LoVo (cell line): ENCODE measurements at places on chromosomes 7 and 10.
A peak's percentile ranks its signal among the peaks of the same experiment; 100 is the strongest.

GRCh38 chr10:128843972-128844371 lies 623.1 kb upstream of the MGMT start:
- no peak for DNase-seq

DNA sequence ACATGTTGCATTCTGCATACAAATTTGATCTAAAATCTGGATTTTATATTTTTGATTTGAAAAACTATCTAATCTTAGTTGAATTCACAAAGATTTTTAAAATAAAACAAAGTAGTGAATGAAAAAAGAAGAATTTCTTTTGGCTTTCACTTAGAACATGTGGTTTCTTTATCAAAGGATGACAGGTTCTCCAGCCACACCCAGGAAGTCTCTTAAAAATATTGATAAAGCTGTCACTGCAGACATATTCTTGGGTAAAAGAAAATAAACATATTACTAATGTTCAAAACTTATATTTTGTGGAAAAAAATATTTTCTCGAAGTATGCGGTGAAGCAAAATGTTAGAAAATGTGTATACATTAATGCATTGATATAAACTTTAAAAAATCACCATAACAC lies 44.3 kb downstream of the ARL4A start:
- DNase-seq, result no peak

- no peak for DNase-seq
These were observed 42.5 kb upstream of the ZNF438 start for GRCh38 chr10:31073996-31074721.

DNA sequence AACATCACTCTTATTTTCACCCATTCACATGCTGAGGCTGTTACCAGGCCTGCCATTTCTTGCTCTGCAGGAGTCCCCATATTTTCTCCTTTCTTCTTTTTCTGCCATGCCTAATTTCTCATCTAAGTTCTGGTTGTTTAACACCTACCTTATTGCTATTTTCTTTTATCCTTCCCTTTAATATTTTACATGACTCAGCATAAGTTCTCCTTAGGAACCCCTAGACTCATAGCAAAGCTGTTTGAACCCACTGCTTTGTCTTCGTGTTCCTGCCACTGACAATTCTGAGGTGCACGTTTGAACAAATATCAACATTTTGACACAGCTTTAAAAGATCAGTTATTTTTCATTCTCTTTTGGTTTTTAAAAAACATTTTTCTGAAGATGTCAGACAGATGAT lies 98.2 kb downstream of the KIF20B start:
- DNase-seq, result no peak

DNA sequence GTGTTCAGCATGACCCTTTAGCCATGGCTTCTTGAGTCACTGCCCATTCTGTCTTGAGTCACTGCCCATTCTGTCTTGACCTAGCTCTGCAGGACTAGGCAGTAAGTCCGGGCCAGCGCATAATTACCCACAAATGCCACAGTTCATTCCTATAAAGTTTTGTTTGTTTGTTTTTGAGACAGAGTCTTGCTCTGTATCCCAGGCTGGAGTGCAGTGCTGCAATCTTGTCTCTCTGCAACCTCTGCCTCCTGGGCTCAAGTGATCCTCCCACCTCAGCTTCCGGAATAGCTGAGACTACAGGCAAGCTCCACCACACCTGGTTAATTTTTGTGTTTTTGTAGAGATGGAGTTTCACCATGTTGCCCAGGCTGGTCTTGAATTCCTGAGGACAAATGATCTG lies 32.7 kb upstream of the TARP start:
- peak; percentile 19 for DNase-seq

DNA sequence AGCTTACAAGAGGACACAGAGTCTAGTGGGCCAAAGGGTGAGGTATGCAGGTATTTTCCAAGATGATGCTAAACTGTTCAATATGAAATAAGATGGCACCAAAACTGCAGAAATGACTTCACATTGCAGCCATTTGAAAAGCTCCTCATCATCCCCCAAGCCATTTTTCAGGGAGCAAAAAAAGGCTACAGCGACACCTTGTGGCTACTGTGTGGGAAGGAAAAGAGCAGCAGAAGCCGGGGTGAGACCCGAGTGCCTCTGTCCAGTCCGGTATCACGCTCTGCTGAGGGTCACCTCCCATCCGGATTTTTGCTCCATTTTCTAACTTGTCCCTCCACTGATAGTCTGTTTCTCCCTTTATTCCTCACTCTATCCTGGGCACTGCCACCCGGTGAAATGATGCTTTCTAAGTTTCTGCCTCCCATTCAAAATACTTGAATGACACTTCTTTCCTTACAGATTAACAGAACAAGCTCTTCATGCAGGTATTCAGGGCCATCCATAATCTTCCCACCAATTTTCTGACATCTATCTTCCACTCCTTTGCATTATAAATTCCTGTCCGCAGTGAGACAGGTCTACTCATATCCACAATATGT lies 220.2 kb downstream of the DGKI start:
- DNase-seq, result peak; percentile 51

GRCh38 chr10:28343987-28344895 lies 41.4 kb upstream of the MPP7 start:
- no peak for DNase-seq

GRCh38 chr7:117188376-117188775 lies 134.5 kb downstream of the WNT2 start:
- no peak for DNase-seq

DNA sequence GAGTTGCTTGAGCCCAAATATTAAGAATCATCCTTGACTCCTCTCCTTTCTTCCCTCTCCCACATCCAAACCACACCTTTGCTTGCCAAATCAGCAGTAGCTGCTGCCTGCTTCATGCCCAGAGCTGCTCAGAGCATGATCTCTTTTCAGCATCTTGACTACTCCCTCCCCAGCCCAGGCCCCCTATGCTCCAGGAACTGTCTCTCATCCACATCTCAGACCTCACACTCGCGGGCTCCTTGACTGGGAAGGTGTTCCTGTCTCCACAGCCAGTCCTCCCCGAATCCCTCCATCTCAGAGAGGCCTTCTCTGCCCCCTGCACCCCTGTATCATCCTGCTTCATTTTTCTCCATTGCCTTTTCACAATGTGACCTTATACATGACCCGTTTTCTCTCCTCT lies 157.0 kb downstream of the DNAJB6 start:
- DNase-seq, result no peak

- no peak for DNase-seq
These were observed 133.3 kb downstream of the ARL4A start for GRCh38 chr7:12820777-12821176.

DNA sequence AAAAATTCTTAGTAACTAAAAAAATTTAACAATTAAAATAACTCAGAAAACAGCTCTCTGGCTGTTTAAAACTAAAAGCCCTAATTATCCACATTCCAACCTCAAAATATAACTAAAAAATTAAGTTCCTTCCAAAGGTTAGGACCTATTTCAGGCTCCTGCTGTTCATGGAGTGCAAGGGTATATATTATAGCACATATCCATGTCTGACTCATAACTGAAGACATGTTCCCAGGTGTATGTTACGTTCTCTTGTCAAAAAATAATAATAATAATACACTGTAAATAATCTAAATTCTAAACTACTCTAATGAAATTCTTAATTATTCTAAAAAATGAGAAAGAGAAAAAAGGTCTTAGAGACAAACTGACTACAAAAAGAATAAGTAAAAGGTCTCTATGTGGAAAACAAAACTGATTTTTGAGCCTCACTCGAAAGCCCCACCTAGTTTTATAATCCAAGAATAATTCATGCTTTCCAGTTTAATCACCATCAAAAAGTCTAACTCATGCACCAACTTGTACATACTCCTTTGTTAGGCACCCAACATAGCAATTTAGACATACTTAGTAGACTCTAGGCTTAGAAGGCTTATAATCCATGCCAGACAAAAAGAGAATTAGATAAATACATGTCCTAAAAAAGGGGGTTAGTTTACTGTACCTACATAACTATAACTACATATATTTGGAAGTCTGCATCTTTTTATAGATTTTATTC lies 171.4 kb downstream of the KMT2E start:
- no peak for DNase-seq

GRCh38 chr10:114915294-114915693 lies 22.7 kb upstream of the TRUB1 start:
- DNase-seq, result no peak

- DNase-seq, result no peak
These were observed 602.9 kb downstream of the IPMK start for GRCh38 chr10:57664815-57665214.

GRCh38 chr7:92720604-92721350 lies 115.6 kb downstream of the CDK6 start:
- DNase-seq, result no peak

DNA sequence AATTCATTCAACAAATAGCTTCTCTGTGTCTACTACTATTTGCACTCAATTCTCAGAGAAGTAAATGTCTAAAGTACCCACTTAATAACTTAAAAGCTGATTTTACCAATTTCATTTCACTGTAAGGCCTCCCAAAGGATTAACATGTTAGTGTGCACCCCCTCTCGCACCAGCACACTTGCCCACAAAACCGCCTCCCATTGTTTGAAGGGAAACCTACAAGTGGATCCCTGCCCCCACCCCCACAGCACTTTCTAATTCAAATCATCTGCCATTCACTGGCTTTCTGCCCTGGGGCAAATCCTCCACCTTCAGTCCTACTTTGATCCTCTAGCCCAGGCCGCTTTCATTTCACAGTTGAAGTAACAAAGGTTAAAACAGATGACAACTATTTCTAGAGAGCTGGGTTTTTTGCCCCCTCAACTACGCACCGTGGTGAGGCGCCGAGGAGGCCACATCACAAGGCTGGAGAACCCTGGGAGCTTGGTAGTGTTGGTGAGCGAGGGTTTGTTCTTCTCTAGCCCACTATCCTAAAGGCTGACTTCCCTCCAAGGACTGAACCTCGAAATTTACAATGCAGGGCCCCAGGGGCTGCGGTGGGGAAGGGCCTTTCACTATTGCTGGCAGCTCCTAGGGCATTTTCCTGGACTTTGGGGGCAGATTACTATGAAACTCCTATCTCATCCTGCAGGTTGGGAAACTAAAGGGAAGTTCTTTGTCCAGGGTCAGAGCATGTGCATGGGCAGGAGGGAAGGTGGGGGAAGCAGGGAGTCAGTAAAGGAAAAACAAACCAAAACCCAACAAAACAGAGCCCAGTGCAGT lies 517.4 kb upstream of the ZMIZ1 start:
- DNase-seq, result no peak

DNA sequence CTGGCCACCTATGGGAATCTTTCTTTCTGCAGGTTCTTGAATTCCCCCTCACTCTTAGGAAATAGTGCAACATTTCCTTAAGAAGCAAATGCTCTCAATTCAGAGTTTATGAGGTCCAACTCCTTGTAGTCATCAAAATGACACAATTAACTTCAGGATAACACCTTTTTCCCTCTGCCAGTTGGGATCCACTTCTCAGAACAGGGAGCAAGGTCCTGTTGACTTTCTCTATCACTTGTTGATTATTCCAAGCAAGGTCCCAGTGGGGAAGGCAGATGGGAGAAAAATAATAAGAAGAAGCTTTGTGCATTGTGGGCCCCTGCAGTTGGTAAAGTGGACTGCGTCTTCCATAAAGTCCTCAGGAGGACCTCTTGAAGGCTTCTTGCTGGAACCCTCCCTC lies 315.6 kb upstream of the NPSR1 start:
- DNase-seq, result no peak

- no peak for DNase-seq
These were observed 173.0 kb downstream of the SKAP2 start for GRCh38 chr7:26691406-26691805.

DNA sequence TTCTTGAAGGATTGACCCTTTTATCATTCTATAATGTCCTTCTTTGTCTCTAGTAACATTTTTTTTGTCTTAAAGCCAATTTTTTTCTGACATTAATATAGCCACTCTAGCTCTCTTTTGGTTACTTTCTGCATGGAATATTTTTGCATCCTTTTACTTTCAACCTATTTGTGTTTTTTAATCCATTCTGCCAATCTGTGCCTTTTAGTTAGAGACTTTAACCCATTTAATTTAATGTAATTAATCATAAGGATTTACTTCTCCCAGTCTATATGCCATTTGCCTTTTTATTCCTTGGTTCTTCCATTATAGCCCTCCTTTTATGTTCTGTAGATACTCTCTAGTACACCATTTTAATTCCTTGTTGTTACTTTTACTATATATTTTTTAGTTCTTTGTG lies 32.7 kb upstream of the RABGEF1 start:
- DNase-seq, result no peak

DNA sequence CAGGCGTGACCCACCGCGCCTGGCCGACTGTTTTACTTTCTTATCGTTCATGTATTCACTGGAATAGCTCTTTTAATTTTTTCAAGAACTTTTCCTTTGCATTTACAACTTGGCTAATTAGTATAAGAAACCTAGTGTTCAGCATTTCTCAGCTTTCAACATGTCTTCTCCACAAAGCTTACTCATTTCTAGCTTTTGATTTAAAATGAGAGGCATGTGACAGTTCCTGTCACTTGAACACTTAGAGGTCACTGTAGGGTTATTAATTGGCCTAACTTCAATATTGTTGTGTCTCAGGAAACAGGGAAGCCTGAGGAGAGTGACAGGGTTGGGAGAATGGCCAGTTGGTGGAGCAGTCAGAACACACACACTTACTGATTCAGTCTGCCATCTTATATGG lies 125.1 kb upstream of the GPR22 start:
- no peak for DNase-seq

- DNase-seq, result no peak
These were observed 143.5 kb downstream of the ZMYND11 start for GRCh38 chr10:278707-279106.

DNA sequence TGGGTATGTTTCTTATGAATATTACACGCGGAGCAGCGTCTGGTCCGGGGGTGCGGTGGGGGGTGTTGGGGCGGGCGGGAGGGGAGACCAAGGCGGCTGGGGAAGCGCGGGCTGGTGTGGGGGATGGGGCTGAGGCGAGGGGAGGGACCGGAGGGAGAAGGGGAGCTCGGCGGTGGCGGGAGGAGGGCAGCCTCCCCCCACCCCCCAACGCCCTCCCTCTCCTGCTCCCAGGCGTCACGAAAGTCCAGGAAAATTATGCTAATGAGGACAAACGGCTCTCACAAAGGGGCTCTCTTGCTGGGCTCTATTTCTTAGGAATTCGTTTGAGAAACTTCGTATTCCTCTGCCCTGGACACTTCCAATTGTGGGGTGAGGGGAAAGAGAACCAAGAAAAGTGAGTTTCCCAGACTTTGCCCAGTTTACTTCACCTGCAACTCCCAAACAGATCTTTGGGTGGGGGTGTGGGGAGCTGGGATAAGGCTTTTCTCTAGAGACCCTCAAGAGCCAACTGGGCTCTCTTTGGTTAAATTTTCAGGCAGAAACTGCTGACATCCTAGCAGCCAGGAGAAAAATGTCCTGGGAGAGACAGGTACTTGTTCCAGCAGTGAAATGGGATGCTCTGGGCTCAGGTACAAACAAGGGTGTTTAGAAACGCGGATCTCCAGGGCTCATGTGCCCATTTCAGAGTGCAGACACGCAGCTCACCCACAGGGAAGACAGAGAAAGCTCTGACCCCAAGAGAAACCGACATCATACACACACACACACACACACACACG lies 11.7 kb upstream of the HOXA2 start:
- no peak for DNase-seq
